Inflammatory macrophage treated with lipopolysaccharide for 1 hour (primary cell): ENCODE measurements at places on chromosomes 7 and 10.

- no peak for DNase-seq
Observed at GRCh38 chr10:119203006-119203405, 4.4 kb upstream of the GRK5 start.

DNA sequence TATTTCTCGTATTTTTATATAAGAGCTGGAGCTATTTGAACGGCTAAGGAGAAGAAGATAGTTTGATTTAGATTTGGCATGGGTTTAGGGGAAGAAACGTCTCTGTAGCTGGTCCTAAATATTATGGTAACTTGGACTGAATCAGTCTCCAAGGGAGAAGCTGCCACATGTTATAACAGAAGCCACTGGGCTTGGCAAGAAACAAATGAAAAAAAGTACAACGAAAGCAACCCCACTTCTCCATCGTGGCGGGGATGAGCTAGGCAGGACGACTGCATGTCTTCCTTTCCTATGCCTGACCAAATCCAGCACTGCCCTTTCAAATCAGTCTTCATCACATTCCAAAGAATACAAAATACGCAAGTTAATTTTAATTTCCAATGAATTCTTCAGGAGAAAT, 196.7 kb upstream of the KLF14 start:
- DNase-seq: no peak

DNA sequence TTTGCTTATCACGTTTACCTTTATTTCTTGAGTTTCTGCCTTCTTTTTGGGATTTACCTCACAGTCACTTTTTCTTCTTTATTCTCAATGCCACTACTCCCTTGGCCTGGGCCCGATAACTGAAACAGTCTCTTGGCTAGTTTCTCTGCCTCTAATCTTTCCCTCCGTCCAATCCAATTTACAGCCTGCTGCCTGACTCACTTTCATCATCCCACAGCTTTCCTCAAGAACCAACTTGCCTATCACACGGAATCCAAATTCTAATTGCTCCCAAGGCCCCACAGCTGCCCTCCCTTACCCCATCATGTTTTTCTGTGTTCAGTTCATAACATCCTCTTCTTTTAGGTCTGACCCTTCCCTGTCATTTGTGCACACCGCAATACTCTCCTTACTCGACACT, 121.4 kb downstream of the HIPK2 start:
- DNase-seq: no peak

DNA sequence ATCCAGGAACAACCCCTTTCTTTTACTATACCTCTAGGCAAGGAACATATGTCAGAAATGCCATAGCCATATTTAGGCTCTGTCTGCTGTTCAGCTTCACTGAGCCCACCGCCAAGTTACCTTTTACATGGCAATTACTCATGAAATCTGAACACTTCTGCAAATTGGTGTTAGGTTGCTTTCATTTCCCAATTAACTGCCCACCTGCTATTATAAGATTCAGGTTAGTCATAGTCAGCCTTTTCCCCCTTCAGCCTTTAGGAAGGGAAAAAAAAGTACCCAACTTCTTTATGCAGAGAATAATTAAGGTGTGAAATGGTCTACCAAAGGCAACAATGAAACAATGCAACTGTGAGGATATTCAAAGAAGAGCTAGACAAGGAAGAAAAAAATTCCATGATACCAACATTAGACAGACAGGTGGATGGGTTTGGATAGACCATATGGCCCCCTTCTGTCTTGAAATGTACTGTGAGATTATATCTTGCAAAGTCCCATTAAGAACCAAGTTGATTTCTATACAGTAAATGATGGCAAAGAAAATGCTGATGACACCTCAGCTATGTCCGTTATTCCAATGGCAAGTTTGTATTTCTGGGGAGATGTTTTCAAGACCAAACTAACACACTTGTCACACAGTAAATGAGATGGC, 442.1 kb upstream of the NRP1 start:
- no peak for DNase-seq

DNA sequence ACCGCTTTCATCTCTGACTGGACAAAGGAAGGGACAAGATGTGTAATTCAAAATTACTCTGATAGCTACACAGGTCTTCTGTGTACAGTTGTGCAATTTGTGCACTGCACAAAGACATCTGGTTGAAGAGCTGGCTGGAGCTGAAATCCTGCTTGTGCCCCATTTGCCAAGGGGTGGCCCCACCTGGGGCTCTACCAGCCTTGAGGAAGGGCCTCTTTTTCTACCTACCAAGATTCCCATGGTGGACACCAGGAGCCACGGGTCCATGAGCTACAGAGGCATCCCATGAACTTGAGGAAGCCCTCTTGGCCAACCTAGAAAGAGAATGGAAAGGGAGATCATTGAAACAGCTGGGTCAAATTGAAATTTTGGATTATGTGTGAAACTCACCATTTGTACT, 43.2 kb downstream of the HHEX start:
- DNase-seq: no peak

- no peak for DNase-seq
Observed at GRCh38 chr10:119343011-119343601, 135.7 kb downstream of the GRK5 start.

DNA sequence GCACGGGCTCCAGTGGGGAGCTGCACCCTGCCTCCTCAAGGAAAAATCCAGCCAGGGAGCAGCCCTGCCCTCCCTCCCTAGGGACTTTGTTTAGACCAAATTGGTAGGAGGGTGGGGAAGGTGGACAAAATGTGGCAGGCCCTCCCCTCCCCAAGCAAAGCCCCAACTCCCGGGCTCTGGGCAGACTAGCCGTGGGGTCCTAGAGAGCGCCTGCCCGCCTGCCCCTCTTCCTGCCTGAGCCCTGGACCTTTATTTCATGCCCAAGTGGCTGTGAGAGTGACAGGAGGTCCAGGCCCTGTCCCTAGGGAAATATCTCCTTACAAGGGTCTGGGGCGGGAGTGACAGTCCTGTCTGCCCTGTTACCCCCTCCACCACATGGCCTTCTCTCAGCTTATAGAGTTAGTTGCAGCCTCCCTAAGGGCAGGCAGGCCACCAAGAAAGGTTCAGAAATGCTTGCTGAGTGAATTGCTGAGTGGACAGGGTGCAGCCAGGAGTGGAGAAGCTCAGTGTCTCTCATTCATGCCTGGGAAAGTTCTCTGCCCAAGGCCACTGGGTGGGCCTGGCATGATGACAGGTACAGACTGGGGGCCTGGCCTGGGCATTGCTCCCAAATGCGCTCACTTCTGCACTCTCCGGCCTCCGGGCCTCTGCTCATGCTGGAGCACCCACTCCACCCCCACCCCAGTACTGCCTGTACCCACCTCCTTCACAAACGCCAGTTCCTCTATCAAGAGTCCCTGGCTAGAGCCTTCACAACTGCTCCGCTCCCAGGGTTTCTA, 25.2 kb downstream of the DNAJB12 start:
- DNase-seq: peak; percentile 71

DNA sequence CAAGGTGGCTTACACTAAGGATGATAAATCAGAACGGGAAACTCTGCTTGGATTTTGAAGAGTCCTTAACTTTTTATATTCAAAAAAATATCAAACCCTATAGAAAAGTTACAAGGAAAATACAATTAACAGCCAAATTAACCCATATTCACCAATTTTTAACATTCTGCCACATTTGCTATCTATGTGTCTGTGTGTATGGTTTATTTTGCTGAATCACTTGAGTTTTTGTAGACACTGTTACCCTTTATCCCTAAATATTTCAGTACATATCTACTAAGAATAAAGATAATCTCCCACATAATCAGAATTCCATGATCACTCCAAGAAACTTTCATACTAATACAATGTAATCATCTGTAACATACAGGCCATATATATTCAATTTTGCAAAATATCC, 1.2 kb upstream of the SRPK2 start:
- no peak for DNase-seq

DNA sequence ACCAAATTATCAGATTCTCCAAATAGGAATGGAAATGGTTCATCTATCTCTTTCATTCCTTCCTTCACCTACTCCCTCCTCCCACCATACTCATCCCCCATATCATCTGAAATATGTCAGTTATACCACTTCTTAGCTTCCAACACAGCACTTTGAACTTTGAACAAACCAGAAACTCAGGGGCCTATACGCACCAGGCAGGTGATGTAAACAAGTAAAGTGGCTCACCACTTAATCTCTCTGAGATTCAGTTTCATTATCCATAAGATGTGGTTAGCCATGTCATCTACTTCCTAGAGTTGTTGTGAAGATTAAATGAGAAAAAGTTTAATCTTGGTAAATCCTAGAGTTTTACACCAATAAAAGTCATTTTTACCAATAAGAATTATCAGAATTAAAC, 65.9 kb upstream of the LRRN3 start:
- DNase-seq: no peak
